Esophagus mucosa (tissue), 1 donor: ENCODE measurements at places on chromosomes 6 and 20.

GRCh38 chr6:38080360-38080759 is 260.8 kb downstream of the ZFAND3 start:
- ATAC-seq = no peak

DNA sequence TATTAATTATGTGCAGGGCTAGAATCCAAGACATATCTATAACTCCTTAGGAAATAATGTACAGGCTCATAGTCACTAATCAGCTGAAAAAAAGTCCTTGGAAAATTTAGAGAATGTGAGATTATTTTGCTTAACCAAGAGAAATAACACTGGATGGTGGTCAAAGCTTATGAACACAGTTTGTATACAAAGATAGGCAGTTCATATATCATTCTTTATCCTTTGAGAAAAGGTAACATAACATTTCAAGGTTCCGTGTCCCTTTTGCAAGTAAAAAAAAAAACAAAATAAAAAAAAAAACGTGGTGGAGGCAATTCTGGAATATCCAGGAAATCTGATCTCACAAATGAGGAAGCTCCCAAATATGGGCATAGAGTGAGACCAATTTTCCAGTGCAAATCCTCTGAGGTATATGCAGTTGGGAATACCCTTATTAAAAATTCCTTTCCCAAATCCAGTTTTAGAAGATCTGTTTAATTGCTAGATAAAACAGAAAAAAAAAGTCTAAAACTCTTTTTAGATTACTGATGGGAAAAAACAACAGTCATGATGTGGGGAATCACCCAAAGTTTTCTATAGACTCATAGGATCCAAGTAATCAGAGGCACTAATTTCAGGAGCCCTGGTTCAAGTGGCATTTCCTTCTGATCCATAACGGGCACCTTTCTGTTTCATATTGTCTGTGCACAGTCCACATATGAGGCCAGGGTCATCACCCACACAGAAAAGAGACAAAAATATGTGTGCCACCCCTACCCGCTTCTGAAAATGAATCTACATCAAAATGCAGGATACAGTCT is 17.7 kb upstream of the TNFAIP3 start:
- no peak for ATAC-seq

DNA sequence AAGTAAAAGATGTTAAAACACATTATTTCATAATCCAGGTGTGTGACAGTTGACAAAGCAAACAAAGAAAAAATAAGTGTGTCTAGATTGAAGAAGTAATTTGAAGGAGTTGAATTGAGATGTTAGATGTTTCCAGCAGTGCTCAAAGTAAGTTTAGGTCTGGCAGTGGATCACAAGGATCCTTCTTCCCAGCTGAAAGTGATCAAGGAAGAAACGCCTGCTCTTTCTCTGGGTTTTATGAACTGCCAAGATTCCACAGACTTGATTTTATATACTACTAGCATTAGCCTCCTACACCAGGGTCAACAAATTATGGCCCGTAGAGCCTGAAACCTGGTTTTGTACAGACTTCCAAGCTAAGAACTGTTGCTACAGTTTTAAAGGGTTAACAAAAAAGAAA is 30.3 kb downstream of the STX7 start:
- no peak for ATAC-seq

GRCh38 chr20:35398660-35399144 is 13.1 kb downstream of the UQCC1 start:
- ATAC-seq = no peak

DNA sequence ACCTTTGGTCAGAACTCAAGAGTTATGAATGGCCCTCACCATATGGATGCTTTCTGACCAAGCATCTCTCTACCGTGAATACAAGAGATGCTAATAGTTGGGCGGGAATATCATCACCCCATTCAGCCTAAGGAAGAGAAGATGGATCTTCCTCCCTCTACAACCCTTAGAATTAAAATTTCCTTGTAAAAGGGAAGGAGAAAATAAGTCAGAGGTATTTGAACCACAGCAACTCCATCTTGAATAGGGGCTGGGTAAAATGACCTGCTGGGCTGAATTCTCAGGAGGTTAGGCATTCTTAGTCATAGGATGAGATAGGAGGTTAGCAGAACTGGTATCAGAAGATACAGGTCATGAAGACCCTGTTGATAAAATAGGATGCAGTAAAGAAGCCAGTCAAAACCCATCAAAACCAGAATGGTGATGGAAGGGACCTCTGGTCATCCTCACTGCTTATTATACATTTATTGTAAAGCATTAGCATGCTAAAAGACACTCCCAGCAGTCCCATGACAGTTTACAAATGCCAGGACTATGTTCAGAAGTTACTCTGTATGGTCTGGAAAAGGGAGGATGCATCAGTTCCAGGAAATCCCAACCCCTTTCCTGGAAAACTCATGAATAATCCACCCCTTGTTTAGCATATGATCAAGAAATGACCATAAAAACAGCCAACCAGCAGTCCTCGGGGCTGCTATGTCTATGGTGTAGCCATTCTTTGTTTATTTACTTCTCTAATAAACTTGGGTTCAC is 101.2 kb downstream of the DTNBP1 start:
- no peak for ATAC-seq

GRCh38 chr6:111534231-111534751 is 51.3 kb upstream of the REV3L start:
- peak; percentile 58 for ATAC-seq

DNA sequence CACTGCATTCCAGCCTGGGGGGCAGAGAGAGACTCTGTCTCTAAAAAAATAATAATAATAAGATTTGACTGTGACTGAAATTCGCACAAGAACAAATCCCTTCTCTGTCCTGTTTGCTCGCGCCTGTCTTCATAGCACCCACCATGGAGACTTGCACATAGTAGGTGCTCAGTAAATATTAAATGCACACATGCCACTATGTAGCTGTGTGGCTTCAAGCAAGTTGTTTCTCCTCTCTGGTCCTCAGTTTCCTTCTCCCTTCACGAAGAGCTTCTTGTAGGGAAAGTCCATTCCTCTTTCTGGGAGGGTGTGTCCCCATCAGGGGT is 15.4 kb upstream of the PTGIS start:
- ATAC-seq = peak; percentile 12

DNA sequence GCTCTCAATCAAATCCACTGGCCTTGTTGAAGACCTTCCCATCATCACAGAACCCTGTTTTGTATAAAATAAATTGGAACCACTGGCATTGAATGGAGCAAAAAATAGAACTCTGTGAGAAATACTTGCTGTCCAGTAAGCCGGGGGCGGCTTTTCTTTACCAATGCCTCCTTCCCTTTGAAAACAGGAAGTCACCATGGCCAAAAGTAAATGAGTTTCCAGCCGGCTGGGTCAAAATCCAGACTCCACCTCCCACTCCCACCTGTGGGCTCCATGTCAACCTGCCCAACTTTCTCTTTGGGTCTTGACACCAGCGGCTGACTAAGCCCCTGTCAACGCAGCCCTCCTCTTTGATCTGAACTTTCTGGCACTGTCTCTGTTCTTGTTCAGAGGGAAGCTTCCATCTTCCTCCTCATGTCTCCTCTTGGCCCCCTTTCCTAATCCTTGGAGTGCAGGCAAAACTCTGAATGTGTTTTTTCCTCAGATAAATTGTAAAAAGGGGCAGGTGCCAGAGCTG is 95.2 kb downstream of the TFAP2C start:
- ATAC-seq = no peak

- ATAC-seq = no peak
Observed at GRCh38 chr20:25277051-25277801, 29.3 kb downstream of the PYGB start.

GRCh38 chr20:23296841-23297701 is 53.5 kb upstream of the NXT1 start:
- no peak for ATAC-seq

DNA sequence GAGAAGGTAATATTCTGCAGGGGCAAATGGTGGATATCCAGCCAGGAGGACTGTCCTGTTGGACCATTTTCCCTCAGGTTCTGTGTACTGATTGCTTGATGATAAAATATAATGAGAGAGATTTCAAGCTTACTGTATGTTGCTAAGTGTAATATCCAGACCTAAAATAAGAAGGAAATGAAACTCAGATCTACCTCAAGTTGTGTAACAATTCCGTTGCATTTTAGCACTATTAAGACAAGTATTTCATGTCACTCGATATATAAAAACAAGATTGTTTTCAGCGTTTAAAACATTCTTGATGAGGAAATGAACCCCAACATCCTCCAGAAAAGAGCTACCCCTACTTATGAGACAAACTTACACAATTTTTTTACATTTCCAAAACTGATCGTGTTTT is 57.2 kb downstream of the RGS17 start:
- ATAC-seq = no peak

DNA sequence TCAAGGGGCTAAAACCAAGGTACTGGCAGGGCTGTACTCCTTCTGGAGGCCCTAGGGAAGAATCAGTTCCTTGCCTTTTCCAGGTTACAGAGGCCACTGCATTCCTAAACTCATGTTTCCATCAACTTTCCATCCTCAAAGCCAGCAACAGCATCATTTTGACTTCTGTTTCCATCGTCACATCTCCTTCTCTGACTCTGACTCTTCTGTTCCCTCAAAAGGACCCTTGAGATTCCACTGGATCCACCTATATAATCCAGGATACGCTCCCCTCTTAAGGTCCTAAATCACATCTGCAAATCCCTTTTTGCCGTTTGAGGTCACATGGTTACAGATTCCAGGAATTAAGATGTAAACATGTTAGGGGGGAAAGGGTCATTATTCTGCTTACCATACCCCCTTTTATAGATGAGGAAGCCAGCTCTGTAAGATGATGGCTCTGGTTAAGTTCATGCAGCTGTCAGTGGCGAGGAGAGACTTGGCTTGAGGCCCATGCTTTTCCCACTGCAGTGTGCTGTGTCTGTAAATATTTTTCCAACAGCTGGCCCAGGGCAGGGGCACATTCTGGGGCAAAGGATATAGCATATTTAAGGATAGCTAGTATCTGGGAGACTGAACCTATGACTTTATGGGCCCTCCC is 114.6 kb downstream of the TNFRSF21 start:
- ATAC-seq = no peak

GRCh38 chr6:139376017-139376330 is 1.5 kb upstream of the CITED2 start:
- ATAC-seq = no peak
